Caki2 (cell line): ENCODE measurements at places on chromosomes 7 and 10. TPM values are rescaled to one million over a fixed set of nuclear protein-coding genes. Genes with fewer than 3 reads are reported as not detected.

The ANKIB1 gene
- total RNA-seq: 21.3 and 24.4 TPM in 2 replicates

The GIMAP1 gene
- total RNA-seq: not detected in 2 replicates

The AKR1C8 gene
- total RNA-seq: 4.3 TPM in 1 of 2 replicates, not detected in the other

The TMEM273 gene
- 2.8 and 8.9 TPM in 2 replicates for total RNA-seq

The CLEC5A gene
- not detected in 2 replicates for total RNA-seq

The TSPAN14 gene
- 57.1 and 92.5 TPM in 2 replicates for total RNA-seq

The ACBD7 gene
- total RNA-seq: 7.0 and 7.5 TPM in 2 replicates

The ARHGEF5 gene
- total RNA-seq: 8.7 and 10.6 TPM in 2 replicates

The SUGCT gene
- 6.8 and 9.7 TPM in 2 replicates for total RNA-seq

The GALNT17 gene
- total RNA-seq: not detected in 2 replicates

The NUTM2E gene
- total RNA-seq: not detected in 2 replicates

The SGMS1 gene
- total RNA-seq: 52.0 and 54.6 TPM in 2 replicates

The TCERG1L gene
- not detected in 2 replicates for total RNA-seq

The FAM25A gene
- not detected in 2 replicates for total RNA-seq

The ENKUR gene
- 0.07 TPM in 1 of 2 replicates, not detected in the other for total RNA-seq

The CYP3A5 gene
- total RNA-seq: 0.49 and 6.0 TPM in 2 replicates

The COA1 gene
- total RNA-seq: 104 and 128 TPM in 2 replicates

The HABP2 gene
- total RNA-seq: 0.72 and 1.6 TPM in 2 replicates

The POM121C gene
- total RNA-seq: 2.3 and 7.5 TPM in 2 replicates

The SH2D4B gene
- total RNA-seq: not detected in 2 replicates

The MMP21 gene
- total RNA-seq: not detected in 2 replicates

The EBF3 gene
- total RNA-seq: not detected in 2 replicates

The MYOZ1 gene
- not detected in 2 replicates for total RNA-seq

The GIMAP8 gene
- not detected in 2 replicates for total RNA-seq

The TSPAN12 gene
- 45.3 and 46.5 TPM in 2 replicates for total RNA-seq

The MOSPD3 gene
- total RNA-seq: 3.6 and 34.9 TPM in 2 replicates

The GBX1 gene
- not detected in 2 replicates for total RNA-seq
